ENCODE measurements at places on chromosomes 1 and 21.

GRCh38 chr21:44889625-44890337 is 16.3 kb upstream of the PTTG1IP start:
- DNase-seq, result no peak

- peak; percentile 44 for DNase-seq
These were observed 7.5 kb upstream of the WNT3A start for GRCh38 chr1:227999056-227999930.

DNA sequence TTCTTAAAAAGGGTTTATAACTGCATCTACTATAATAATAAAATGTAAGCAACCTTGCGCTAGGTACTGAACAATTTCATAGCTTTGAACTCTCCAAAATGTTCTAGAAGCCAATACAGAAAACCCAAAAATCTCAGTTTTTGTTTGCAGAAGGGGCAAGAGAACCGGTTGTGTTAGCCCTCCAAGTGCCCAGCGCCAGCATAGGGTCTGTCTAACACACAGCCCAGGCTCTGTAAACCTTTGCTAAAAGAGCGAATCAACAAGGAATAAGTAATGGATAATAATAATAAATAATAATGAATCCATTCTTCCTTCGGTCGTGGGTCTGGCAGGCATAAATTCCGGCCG is 333 bp upstream of the CHAF1B start:
- no peak for DNase-seq

DNA sequence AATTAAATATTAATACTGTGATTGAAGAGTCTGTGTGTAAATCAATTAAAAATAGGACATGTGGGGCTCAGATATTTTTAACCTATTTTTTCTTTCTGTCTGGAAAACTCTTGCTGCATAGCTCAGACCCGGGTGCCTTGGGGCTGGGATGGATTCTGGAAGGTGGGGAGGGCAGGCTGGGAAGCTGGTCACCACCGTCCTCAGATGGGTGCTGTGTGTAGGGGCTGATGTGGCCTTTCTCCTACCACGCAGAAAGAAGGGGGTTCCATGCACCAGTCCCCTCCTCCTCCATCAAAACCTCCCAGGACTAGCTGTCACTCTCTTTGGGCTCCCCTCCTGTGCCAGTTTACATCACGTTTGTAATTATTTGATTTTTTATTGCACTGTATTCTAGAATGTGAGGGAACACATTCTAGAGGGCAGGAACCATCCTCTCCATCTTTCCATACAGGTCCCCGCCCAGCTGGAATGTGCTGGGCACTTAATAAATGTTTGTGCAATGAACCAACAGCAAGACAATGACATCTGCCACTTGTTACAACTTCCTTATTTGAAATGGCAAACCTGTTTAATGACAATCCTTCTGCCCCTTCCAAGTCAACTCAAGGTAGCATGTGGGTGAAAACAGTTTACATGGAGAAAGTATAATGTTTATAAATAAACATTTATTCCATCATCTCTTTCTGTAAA is 104.3 kb downstream of the EDEM3 start:
- no peak for DNase-seq

DNA sequence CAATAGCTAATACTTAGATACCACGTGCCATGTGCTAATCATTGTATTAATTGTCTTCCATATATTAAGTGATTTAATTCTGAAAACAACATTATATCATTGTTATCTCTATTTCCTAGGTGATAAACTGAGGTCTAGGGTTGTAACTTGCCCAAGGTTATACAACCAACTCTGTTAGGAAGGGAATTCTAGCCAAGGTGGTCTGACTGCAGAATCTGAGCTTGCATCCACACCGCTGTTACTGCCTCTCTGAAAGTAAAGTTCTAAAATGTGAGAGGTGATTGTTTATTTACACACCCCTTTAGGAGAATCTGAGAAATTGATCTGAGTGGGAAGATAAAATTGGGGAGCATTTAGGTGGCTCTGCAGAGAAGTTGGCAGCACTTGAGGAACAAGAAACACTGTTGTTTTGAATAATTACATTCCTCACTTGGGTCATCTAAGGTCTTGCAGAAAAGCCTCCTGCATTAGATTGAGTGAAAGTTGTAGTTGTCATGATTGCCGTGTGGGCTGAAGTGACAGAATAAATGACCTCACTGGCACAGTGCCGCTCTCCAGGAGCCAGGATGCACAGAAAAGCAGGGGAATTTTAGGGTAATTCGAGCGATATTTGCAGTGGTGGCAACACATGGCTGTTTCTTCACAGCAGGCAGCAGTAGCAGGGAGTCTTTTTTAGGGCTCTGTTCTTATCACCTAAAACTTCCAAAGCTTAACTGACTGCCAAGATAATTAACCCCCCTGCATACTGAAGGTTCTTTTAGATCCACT is 121.7 kb downstream of the ADGRL4 start:
- no peak for DNase-seq

- no peak for DNase-seq
These were observed 14.6 kb downstream of the MTX1 start for GRCh38 chr1:155223047-155223446.

GRCh38 chr1:104056786-104057185 is 307.1 kb downstream of the AMY1C start:
- DNase-seq, result no peak

- DNase-seq, result no peak
These were observed 6.8 kb downstream of the MEF2D start for GRCh38 chr1:156493742-156494141.

DNA sequence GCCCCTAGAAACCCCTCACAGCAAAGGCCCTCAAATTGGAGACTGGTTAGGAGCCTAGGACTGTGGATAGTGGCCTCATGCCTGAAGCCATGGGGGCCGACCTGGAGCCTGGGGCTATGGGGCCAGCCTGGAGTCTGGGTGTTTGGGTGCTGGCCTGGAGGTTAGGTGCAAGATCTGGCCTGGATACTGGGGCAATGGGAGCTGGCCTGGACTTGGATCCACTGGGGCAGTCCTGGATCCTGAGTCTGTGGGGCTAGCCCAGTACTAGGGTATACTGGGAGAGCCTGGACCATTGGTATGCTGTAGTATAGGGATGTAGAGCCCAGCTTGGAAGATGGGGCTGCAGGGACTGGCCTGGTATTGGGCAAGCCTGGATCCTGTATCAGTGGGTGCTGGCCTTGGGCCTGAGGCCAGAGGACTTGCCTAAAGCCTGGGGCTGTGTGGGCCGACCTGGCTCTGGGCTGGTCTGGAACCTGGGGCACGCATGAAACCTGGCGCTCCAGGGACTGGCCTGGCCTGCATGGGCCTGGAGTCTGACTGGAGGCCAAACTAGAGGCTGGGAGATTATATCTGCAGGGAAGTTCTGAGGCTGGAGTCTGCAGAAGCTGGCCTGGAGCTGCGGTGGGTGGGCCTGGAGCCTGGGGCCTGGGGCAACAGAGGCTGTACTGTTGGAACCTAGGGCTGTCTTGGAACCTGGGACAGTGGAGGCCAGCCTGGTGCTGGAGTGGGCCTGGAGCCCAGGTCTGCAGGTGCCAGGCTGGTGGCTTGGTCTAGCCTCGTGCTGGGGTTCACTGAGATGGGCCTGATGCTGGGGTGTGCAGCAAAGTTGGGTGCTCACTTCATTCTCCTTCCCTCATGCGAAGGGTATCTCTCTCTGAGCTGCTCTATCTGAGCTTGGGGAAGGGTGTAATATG is 12.6 kb upstream of the DENND1B start:
- no peak for DNase-seq

DNA sequence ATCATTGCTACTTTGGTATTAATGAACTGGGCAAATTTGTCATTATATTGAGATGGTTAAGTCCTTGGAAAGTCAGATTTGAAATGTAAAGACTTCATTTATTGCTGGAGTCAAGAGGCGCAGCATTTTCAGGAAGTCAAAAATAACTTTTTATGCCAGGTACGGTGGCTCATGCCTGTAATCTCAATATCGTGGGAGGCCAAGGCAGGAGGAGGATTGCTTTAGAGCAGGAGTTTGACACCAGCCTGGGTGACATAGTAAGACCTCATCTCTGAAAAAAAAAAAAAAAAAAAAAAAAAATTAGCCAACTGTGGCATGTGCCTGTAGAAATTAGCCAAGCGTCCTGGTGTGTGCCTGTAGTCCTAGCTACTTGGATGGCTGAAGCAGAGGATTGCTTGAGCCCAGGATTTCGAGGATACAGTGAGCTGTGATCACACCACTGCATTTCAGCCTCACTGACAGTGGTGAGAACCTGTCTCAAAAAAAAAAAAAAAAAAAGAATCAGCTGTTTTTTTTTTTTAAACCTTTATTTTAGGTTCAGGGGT is 5.5 kb downstream of the HIPK1 start:
- DNase-seq, result no peak

GRCh38 chr1:169995993-169996392 is 78.5 kb downstream of the KIFAP3 start:
- no peak for DNase-seq

DNA sequence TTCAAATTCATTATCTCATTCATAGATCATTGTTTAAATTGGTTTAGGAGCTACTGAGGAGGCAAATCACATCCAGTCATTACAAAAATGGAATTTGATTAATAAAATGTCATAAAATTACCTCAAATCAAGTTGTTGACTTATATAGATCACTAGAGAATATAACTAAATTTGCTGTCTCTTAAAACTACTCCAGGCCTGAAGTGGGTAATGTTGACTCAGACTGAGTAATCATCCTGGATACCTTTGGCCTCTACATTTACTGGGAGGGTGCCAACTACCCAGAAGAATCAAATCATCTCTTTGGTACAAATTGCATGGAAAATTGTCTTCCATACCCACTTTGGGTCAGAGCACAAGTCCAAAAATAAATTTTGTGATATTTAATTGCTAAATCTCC is 191.2 kb upstream of the GREM2 start:
- no peak for DNase-seq

DNA sequence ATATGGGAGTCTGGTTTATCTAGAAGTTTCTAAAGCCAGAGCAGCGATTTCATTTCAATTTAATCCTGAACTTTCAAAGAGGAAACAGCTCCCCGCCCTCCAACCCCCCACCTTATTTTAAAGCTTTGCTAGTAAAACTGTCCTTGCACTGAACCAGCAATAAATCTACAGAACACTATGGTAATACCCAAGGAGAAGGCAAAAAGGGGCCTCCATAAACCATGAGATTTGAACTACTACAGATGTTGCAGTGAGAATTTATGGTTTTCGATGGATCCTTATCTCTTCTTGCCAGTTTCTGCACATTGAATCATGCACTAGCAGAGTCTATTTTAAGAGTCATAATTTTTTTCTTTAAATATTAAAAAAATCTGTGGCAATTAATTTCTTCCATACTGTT is 64.8 kb upstream of the BEND5 start:
- no peak for DNase-seq

- no peak for DNase-seq
These were observed 63.2 kb downstream of the RERE start for GRCh38 chr1:8754247-8754650.

- no peak for DNase-seq
These were observed 831.4 kb downstream of the ADGRL2 start for GRCh38 chr1:82632155-82632554.

- no peak for DNase-seq
These were observed 6.6 kb upstream of the ACTRT2 start for GRCh38 chr1:3014443-3015268.

- no peak for DNase-seq
These were observed 31.8 kb downstream of the KIF1B start for GRCh38 chr1:10242135-10242534.

DNA sequence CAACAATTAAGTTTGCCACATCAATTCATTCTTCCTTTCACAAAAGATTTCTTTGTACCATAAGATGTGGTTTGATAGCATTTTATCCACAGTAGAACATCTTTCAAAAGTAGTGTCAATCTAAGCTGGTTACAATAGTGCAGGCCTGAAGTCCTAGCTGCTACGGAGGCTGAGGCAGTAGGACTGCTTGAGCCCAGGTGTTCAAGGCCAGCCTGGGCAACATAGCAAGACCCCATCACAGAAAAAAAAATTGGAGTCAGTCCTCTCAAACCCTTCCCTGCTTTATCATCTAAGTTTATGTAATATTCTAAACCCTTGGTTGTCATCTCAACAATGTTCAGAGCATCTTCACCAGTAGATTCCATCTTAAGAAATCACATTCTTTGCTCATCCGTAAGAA is 31.7 kb downstream of the DENND1B start:
- DNase-seq, result no peak

- DNase-seq, result no peak
These were observed 2.0 kb downstream of the KCND3 start for GRCh38 chr1:111987502-111987901.

DNA sequence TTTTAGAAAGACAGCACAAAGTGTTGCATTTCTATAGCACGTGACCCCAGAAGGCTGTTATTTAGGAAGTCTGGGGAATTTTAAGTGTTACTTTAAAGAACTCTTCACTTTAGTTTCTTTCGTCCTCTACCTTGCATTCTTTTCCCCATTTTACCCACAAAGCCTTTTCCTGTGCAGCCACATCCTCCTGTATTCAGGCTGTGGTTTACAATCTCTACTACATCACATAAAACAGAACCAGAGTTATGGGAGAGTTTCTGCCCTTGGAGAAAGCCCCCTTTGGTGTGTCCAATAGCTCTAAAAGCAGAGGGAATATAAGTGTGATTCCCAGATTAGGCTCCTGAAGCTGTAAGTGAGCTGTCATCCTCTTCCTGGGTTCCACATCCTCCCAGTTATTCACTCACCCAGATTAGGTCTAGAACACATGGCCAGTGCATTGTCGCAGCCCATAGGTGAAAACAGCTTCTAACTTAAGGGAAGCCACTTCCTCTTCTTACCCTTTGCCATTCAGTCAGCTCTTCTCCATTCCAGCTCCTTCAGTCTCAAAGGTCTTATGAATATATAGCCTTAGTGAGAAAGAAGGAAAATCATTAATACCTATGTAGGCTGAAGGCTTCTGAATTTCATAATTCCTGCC is 171.1 kb downstream of the PIGK start:
- DNase-seq, result no peak
